ENCODE measurements at places on chromosomes 16 and 17.

DNA sequence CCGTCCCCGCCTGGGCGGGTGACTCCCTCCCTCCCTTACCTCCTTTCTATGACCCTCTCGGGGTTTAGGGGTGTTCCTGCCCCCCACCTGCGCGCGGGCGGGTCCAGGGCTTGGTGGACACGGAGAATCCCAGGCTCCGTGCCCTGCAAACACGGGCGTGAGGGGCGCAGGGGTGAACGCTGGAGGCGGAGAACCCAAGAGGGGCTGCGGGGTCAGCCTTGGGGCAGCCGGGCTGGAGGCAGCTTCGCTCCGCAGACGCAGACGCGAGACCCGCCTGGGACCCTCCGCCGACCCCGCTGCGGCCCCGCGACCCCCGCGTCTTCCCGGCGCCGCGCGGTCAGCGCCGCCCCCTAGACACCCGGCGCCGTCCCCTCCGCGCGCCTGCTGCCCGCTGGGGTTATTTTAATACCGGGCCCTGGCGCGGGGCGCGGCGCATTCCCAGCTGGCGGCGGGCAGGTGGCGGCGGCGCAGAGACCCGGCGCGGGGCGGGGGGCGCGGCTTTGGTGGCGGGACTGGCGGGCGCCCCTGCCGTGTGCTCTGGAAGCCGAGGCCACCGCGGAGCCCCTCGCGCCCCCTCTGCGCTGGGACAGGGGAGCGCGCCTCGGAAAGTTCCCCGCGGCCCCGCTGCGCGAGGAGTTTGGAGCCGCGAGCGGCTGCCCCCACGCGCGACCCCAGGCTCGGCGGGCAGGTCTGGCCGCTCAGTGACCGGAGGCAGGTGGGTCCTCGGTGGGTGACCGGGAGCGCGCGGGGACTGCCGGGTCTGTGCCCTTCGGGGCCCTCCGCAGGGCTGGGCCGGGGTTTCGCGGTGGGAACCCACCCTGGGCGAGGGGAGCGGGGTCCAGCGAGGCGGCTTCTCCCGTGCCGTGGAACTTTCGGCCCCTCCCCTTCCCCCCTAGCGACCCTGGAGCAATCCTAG, at the start of gene UTS2R:
Gene UTS2R (plus strand): TSS at position 433 of the 916 bp plus-strand sequence. CDS start 2,560 bp downstream, outside the sequence.
- DNase-seq: no peak

- DNase-seq: no peak
Observed at GRCh38 chr16:81651758-81652718, 127.1 kb upstream of the PLCG2 start.

GRCh38 chr17:39763051-39763820, 25.5 kb downstream of the GRB7 start:
- no peak for DNase-seq

GRCh38 chr17:76480632-76481031, 13.2 kb downstream of the AANAT start:
- no peak for DNase-seq

- no peak for DNase-seq
Observed at GRCh38 chr16:58243528-58244004, 45.7 kb upstream of the CSNK2A2 start.

Data from M059J (cell line).